CD4-positive, alpha-beta memory T cell (primary cell): ENCODE measurements at places on chromosomes 7 and 10.

- DNase-seq = no peak
Measured at GRCh38 chr10:13671904-13672303, 85.1 kb downstream of the PRPF18 start.

DNA sequence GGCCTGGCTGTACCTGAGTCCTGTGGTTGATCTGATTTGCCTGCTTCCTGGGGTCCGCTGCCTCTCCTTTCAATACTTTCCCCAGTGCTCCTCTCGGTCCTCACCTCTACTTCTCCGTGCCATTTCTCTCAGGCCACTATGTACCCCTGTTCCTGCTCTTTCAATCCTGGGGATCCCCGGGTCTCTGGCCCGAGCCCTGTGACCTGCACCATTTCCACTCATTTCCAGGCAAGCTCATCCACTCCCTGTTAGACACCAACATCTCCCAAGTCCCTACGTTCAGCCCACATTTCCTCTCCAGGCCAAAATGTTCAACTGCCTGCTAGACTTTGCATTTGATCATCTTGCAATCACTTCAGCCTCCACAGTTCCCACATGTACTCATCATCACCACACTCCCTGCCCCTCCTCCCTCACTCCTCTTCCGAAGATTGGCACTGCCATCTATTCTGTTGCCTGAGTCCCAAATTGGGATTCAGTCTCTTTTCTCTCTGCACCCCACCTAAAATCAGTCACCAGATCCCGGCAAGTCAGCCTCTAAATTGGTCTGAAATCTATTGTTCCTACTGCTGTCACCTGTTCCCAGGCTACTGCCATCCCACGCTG lies 34.4 kb upstream of the ZMIZ1 start:
- no peak for DNase-seq

DNA sequence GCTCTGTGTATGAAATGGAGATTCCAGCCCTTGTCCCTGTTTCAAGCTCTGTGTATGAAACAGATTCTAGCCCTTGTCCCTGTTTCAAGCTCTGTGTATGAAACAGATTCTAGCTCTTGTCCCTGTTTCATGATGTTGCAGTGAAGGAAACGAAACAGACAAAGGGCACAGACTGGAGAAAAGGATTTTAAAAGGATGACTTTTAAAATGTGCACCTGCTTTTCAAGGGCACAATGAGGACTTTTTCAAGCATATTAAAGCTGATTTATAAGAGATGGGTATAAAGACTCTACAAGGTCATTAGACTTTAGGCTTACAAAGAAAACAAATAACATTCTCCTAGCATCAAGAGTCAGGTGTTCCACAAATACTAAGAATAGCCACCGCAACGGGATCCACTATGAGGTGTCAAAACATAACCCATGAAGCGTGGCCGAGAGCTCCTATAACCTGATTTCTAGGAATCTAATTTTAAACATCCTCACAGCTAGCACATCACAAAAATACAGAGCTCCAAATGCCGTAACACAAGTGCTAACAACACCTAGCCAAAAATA lies 29.0 kb downstream of the DIP2C start:
- no peak for DNase-seq

- no peak for DNase-seq
Measured at GRCh38 chr10:10605551-10606081, 412.1 kb upstream of the CELF2 start.

DNA sequence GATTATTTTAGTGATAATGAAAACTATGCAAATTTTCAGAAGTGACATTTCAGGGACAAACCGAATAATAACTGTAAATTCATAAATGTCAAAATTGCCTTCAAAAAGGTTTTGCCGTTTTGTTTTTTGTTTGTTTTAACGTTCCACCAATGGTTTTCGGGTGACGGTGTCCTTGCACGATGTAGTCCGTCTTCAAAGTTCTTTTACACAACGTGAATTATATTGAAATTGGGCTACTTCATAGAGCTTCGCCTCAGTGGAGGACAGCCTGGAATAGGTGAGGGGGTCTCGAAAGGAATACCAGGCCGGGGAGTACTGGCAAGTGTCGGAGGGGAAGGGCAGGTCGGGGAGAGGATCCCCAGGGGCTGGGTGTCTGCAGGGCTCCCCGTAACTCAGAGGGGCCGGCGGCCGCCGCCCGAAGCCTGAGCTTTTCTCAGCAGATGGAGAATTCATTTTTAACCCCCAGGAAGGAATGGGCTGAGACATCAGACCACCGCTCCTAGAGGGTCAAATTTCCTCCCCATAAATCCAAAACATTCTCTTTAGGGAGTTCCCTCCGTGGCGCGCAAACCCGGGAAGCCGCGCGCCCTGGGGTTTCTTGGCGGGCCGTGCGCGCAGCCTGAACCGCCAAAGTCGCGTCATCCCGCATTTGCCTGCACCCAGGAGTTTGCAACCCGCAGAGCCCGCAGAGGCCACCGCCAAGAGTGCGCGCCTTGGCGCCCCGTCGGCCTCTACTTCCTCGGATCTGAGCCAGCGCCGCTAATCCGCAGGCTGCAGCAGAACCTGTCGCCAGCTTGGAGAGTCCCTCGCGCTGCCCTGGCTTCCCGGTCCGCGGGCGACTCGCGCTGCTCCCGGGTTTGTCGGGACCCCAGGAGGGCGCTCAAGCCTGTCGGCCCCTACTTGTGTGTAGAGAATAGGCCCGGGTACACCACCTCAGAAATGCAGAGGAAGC lies 17.3 kb upstream of the EVX1 start:
- DNase-seq = no peak

DNA sequence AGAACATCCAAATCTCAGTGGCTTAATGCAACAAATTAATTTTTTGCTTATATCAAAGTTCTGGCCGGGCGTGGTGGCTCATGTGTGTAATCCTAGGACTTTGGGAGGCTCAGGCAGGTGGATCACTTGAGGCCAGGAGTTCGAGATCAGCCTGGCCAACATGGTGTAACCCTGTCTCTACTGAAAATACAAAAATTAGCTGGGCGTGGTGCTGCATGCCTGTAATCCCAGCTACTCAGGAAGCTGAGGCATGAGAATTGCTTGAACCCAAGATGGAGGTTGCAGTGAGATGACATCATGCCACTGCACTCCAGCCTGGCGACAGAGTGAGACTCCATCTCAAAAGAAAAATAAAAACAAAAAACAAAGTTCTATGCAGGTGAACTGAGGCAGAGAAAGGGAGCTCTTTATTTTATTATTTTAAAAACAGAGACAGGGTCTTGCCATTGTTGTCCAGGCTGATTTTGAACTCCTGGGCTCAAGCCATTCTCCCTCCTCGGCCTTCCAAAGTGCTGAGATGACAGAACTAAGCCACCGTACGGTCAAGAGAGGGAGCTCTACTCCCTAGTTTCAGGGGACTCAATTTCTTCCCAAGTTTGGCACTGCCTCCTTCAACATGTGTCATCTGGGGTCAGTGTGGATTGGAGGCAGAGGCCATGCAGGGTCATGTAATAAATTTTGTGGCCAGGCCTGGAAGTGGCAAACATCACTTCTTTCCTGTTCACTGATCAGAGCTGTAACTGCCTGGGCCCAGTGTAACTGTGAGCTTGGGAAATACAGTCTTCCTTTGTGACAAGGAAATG lies 2.4 kb downstream of the ADCK2 start:
- DNase-seq = no peak

DNA sequence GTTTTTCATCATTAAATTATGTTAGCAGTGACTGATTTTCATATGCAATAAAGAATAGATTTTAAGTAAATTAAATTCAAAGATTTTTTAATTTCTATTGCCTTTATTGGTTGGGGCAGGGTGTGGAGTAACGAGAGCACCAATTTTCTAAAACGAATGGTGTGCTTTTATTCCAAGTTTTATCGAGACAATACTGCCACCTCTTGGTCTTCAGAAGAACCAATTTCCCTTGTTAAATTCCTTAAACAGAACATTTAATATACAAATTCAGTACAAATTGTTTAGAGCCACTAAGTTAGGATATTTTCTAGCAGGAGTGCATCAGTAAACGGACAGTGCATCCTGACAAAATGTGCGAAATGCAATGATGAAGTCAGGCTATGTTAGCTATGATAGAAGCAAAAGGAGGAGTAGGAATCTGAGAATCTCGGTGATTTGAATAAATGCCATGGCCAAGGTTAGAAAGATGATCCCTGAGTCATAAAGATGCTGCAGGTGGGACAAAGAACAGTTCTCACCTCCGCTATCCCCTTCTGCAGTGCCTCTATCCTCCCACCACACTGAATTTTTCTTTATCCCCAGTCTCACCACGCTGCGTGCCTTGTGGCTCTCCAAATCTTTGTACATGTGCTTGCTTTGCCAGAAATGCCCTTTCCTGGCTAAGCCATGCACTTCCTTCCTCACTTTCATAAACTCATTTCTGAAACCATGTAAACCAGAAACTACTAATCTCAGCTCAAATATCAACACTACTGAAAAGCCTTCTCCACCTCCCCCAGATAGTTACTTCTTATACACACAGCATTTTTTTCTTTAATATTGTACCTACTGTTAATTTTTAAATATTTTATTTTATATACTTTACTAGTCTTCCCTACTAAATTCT lies 31.9 kb upstream of the AGBL3 start:
- DNase-seq = peak; percentile 24
